ENCODE measurements at places on chromosomes 16 and 17.
A peak's percentile ranks its signal among the peaks of the same experiment; 100 is the strongest.

GRCh38 chr17:51971121-51971520 is 187.4 kb downstream of the CA10 start:
- no peak for DNase-seq

DNA sequence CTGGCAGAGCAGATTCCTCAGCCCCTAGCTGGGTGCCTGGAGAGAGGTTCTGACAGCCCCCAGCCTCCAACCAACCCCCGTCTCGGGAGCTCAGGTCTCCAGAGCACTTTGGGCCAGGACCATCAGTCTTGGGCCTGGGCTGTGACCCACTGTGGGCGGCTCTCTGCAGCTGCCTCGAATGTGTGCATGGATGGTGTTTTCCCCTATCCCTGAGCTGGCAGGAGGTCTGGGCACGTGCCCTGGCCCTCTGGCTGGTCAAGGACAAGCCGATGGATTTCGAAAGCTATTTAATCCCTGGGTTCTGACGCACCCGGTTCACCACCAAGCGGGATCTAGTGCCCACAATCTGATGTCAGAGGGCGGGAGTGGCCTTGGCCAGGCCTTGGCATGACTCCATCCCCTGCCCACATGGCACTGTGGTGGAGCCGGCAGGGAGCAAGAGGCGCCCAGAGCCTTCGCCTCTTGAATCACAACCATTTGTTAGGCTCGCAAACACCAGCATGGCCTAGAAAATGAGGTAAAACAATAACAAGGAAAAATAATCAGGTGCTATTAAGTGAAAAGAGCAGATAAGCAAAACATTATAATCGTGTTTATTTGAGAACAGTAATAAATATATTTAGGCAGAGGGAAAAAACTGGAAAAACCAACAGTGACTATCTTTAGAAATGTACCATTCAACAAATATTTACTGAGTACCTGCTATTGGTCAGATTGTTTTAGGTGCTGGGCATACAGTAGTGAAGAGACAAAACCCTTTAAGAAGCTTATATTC is 69.3 kb upstream of the TOB1 start:
- DNase-seq = no peak

DNA sequence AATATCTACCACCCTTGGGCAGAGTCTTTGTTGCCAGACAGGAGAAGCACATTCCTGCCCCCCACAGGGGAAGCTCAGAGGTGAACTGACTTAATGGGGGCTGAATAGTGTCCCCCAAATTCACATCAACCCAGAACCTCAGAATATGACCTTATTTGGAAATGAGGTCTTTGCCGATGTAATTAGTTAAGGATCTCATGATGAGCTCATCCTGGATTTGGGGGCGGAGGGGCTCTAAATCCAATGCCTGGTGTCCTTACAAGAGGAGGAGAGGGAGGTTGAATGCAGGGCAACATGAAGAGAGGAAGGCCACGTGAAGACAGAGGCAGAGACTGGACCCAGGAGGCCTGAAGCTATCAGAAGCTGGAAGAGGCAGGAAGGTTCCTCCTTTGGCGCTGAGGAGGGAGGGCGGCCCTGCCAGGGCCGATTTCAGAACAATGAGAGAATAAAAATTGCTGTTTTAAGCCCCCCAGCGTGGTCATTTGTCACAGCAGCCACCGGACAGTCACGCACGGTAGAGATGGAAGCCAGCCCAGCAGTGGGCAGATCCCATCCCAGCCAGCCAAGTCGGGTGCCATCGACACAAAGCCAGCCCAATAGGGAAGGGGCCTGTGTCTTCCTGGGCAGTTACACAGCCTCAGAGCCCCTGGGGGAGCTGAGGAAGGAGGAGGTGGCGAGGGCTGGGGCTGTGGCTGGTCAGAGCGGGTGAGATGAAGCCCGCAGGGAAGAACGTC is 21.3 kb downstream of the C16orf74 start:
- no peak for DNase-seq

DNA sequence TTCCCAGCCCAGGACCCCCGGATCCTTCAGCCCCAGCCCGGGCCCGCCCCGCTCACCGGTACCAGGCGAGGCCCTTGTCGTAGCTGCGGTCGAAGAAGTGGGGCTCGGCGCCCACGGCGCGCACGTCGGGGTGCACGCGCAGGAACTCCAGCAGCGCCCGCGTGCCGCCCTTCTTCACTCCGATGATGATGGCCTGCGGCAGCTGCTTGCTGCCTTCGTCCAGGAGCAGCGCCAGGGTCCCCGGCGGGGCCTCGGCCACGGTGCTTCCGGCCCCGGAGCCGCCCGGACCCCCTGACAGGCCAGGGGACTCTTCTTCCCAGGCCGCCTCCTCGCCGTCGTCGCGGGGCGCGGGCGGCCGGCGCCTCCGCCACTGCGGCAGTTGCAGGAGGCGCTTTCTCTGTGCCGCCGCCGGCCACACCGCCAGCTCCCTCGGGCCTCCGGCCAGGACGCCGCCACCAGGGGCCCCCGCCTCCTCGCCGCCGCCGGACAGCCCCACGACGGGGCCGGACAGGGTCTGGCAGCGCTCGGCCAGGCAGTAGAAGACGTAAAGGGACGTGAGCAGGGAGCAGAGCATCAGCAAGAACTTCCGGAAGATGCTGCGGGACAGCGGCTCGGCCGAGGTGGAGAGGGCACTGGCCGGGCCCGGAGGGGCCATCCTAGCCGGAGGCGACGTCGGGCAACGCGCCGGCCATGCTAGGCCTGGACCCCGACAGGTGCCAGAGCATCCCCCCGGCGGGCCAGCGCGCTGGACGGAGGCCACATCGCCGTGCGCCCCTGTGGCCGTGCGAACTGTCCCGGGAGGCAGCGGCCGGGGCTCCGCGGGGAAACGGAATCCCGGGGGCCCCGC is 1.0 kb downstream of the HS3ST3A1 start:
- no peak for DNase-seq

- no peak for DNase-seq
Observed at GRCh38 chr16:4206680-4207079, 35.2 kb downstream of the SRL start.

DNA sequence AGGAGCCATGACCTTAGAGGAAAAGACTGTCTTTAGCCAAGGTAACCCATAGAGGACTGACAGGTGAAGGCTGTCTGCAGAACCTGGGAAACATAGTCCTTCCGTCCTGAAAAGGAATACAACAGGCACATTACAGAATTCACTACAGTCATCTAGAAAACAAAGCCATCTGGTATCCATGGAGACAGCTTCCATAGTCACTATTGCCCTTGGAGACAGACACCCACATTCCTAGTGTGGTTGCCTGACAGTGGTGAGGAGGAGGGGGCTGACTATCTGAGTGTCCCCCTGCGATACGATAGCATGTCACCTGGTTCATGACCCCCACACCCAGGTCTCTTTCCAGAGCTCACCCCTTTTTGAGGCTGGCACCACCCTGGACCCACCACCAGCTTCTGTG is 254.7 kb downstream of the CDH13 start:
- DNase-seq = no peak

- no peak for DNase-seq
Observed at GRCh38 chr16:54284319-54284930, 2.2 kb downstream of the IRX3 start.

DNA sequence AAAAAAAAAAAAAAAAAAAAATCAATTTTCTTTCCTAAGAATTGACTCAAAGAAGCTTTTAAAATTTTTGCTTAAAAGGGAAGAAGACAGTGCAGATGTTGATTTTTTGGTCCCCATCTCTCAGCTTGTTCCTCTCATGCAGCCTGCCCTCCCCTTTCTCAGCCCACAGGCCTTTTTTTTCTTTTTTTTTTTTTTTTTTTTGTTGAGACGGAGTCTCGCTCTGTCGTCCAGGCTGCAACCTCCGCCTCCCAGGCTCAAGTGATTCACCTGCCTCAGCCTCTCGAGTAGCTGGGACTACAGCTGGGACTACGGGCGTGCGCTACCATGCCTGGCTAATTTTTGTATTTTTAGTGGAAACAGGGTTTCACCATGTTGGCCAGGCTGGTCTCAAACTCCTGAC is 17.7 kb downstream of the YPEL2 start:
- DNase-seq = no peak

- peak; percentile 37 for DNase-seq
Observed at GRCh38 chr17:41013181-41013580, 4.3 kb upstream of the KRTAP3-1 start.

Measured in SK-N-MC (cell line).